HAP-1 (cell line): ENCODE measurements at places on chromosomes 12 and 14.

GRCh38 chr12:46900734-46901463 lies 75.1 kb upstream of the SLC38A4 start:
- no peak for DNase-seq

DNA sequence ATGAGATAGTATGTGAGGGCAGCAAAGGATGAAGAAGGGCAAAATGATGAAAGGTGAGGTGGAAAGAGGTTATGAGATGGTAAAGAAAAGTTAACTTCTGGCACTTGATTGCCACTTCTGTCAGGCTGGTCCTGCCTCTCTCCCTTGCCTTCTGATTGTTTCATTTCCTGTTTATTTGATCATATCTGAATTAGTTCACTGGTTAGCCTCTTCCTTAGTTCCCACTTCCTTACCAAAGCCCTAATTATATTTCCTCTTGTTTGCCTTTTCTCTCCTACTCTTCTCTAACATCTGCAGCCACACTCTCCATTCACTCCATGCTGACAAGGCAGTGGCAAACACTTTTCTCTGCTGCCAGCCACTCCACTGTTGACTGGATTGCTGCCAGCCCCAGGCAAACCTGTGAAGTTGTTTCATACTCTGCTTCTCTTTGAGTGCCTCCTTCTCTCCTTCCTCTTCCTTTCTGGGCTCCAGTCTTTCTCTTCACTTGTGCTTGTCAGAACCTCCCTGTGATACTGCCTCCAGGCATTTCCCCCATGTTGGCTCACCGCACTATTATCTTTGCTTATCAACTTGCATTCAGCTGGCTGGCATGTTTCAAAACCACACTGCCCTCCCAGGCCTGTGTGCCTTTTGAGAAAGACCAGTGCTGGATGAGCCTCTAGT lies 8.1 kb downstream of the PNP start:
- DNase-seq = no peak

DNA sequence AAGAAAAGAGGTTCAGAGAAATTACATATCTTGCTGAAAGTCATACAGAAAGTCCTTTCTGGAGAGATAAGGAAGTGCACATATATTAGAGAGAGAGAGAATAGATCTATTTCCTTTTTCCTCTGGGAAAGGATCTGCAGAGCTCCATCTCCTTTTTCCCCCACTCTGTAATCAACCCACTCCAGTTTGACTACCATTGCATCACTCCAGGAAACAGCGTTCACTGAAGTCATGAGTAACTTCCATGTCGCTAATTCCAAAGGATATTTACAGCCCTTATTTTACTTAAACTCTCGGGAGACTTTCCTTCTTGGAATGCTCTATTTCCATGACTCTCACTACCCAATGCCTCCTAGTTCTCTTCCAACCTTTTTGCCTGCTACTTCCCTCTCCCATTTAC lies 72.5 kb upstream of the PARP11 start:
- no peak for DNase-seq

GRCh38 chr14:63342371-63342770 lies 23.6 kb upstream of the GPHB5 start:
- DNase-seq = no peak

DNA sequence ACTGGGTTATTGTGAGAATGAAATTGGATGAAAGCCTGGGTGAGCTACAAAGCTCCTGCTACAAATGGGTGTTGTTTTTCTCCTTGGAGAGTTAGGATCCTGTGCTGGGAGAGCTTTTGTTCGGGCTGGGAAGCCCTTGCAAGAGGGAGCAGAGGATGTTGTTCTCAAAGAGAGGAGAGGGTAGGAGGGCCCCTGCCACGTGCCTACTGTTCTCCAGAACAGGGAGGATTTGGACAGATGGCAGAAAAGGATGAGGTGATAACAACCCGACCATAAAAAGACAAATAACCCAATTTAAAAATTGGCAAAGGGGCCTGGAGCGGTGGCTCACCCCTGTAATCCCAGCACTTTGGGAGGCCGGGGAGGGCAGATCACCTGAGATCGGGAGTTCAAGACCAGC lies 68.8 kb downstream of the GALNT16 start:
- DNase-seq = no peak

- no peak for DNase-seq
Observed at GRCh38 chr14:75335571-75335970, 56.9 kb downstream of the FOS start.

- no peak for DNase-seq
Observed at GRCh38 chr12:103273645-103274044, 222.1 kb downstream of the C12orf42 start.

- DNase-seq = no peak
Observed at GRCh38 chr12:111764120-111764821, 2.5 kb upstream of the ALDH2 start.

GRCh38 chr12:122724641-122725243 lies 5.9 kb downstream of the HCAR1 start:
- no peak for DNase-seq

DNA sequence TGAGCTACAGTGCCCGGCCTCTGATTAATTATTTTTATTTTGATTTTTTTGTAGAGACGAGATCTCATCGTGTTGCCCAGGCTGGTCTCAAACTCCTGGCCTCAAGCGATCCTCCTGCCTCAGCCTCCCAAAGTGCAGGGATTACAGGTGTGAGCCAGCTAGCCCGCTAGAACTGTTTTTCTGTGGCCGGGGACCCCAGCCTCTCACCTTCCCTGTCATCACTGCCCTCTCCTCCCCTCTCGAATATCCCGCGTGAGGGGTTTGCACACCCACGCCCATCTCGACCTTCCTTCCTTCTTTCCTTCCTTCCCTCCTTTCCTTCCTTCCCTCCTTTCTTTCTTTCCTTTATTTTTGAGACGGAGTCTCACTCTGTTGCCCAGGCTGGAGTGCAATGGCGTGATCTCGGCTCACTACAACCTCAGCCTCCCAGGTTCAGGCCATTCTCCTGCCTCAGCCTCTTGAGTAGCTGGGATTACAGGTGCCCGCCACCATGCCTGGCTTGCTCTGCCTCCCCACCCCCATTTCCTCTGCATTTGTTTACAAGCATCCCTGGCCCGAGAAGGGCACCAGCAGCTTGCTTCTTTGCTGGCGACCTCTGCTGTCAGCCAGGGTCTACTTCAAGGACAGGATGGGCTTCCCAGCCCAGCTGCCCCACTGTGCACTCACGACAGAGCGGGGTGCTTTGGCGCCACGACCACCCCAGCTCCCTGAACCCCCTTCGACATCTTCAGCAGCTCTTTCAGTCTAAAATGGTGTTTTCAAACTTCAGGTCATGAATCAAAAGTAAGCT lies 4.3 kb upstream of the TRAF3 start:
- DNase-seq = peak; percentile 42

DNA sequence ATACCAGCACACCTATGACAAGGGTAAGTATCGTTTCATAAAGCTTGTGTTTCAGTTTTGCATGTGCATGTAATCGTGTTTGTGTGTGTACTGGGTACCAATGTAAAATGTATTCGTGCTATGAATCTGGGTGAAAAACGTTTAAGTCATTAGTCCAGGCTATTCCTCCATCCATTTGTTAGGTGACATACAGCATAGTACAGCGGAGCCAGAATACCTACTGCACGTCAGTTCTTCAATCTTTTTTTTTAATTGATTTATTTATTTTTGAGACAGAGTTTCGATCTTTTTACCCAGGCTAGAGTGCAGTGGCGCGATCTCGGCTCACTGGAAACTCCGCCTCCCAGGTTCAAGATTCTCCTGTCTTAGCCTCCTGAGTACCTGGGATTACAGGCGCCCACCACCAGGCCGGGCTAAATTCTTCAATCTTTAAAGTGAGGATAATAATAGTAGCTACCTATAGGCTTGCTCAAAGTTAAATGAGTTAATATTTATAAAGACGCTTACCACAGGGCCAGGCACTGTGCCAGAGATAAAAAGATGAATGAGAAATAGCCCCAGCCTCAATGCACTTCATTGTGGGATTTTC lies 661 bp upstream of the RPS26 start:
- peak; percentile 45 for DNase-seq

GRCh38 chr12:89574736-89575208 lies 48.9 kb upstream of the POC1B start:
- no peak for DNase-seq

- no peak for DNase-seq
Observed at GRCh38 chr12:94053676-94054075, 94.7 kb upstream of the PLXNC1 start.

GRCh38 chr12:102990419-102990818 lies 32.9 kb downstream of the ASCL1 start:
- no peak for DNase-seq
